ENCODE measurements at places on chromosomes 1 and 21.

GRCh38 chr21:41482301-41482700, 25.7 kb downstream of the TMPRSS2 start:
- DNase-seq: peak; percentile 56

- DNase-seq: no peak
Observed at GRCh38 chr1:170495006-170495405, 37.0 kb upstream of the GORAB start.

DNA sequence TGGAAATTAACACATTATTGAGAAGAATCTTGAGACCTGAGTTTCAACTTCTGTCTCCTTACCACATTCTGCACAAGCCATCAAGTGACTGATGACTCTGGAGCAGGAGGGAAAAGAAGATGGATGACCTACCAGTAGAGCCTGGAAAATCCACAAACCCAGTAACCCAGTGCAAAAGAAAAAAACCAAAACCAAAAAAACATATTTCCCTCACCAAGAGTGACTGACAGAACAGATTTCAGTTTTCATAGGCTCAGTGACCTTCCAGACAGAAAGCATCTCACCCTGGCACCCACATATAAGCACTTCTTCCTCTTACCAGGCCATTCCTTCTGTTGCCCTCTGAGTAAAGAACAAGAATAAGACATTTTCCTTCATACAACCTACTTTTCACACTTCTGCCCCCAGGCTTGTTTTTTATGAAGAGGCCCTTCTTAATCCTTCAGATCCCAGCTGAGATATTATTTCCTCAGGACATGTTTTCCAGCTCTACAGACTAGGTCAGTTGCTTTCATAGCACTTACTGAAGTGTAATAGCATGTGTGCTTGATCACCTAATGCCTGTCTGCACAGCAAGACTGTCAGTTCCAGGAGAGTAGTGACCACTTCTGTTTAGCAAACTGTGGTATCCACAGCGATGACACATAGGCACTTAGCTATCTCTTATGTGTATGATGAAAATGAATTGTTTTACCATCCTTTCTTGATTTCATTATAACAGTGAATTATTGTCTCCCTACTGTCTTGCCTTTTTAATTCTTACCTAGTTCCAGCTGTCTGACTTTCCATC, 4.0 kb downstream of the TSACC start:
- DNase-seq: no peak

GRCh38 chr1:88799491-88799890, 91.9 kb downstream of the GTF2B start:
- no peak for DNase-seq

GRCh38 chr1:192065087-192065486, 93.2 kb upstream of the RGS18 start:
- no peak for DNase-seq
